A549 treated with Hydrocortisone at 1 μM for 4 hours (cell line): ENCODE measurements at places on chromosomes 5 and 9. TPM values are rescaled to one million over a fixed set of nuclear protein-coding genes. Genes with fewer than 3 reads are reported as not detected.

Gene F2R
- 37.6 to 64.1 TPM (median 53.0 TPM) in 5 replicates for total RNA-seq

Gene SHOC1
- 0.02 TPM in 1 of 5 replicates, not detected in the others for total RNA-seq

Gene ACOT12
- 0.05 TPM in 1 of 5 replicates, not detected in the others for total RNA-seq

Gene ASTN2
- 4.0 to 5.3 TPM (median 4.3 TPM) in 5 replicates for total RNA-seq
